Activated T-cell treated with anti-CD3 and anti-CD28 coated beads, Interleukin-2, amount 50 U/mL, for 1 hour (primary cell): ENCODE measurements at places on chromosomes 3 and 15.
A peak's percentile ranks its signal among the peaks of the same experiment; 100 is the strongest.

DNA sequence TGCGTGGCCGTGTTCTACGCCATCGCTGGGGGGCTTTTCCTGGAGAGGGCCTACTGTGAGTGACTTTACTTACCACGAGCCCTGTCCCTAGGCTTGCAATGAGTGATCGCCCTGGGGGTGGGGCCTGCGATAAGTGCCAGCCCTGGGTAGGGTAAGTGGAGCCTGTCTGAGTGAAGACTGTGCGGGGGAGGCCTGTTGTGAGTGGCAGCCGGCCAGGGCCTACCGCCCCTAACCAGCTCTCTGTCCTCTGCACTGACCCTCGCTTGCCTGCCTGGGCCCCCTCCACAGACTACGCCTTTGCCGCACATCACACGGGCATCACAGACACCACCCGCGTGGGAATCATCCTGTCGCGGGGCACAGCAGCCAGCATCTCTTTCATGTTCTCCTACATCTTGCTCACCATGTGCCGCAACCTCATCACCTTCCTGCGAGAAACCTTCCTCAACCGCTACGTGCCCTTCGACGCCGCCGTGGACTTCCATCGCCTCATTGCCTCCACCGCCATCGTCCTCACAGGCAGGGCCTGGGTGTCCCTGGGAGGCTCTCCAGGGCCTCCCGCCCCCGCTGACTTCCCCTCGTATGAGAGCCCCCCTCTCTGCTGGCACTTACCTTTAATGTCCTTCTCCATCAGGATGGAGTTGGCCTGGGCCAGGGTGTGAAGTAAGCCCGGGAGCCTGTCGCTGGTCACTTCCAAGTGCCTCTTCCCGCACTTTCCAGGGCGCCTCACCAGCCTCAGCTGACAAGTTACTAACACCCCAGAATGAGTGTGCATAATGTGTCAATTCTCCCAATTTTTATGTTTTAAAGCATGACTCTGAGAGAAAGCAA lies 22.4 kb downstream of the DUOX1 start:
- no peak for DNase-seq

- DNase-seq: no peak
These were observed 736.8 kb downstream of the DIPK2A start for GRCh38 chr3:144708437-144708836.

DNA sequence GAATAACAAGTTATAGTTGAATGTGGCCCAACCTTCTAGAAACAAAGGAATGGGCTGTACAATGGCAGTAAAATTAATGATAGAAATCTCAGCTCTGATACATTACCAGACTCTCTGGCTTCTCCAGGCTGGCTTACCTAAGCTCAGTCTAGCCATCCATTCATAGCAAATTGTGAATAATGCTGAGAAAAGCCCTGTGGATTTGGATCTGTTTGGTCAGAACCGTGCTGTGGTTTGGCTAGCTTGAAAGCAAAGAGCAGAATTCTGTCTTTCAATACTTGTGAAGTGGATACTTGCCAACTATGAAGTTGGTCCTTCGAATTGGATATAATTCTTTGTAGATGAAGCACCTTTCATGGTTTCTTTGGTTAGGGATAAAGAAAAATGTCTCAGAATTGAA lies 199.1 kb downstream of the EPHA3 start:
- DNase-seq: no peak

- DNase-seq: no peak
These were observed 148.6 kb downstream of the IL5RA start for GRCh38 chr3:2961576-2961975.

DNA sequence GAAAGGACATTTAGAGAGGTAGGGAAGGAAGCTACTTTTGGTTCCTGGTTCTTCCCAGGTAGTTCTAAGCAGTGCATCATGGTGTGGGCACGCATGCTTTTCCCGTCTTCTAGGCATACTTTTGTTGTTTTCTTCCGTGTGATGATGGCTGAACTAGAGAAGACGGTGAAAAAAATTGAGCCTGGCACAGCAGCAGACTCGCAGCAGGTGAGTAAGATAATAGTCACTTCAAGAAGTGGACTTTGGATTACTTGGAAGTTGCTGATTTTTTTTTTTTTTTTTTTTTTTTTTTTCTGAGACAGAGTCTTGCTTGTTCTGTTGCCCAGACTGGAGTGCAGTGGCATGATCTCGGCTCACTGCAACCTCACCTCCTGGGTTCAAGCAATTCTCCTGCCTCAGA lies 17.9 kb downstream of the FANCD2OS start:
- no peak for DNase-seq

DNA sequence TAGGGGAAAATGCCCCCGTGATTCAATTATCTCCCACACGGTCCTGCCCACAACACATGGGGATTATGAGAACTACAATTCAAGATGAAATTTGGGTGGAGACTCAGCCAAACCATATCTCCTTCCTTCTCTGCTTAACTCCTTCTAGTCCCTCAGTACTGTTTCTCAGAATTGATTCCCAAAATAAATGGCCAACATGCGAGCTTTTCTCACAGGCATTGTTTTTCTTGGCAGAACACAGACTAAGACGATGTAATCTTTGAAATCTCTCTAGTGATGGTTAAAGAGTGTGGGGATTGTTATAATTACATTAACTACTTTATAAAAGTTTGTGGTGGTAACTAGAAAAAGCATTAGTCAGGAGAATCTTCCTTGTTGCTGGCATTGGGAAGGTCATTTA lies 366.5 kb downstream of the LPP start:
- DNase-seq: no peak

- no peak for DNase-seq
These were observed 233.3 kb upstream of the SLCO3A1 start for GRCh38 chr15:91620229-91620628.

DNA sequence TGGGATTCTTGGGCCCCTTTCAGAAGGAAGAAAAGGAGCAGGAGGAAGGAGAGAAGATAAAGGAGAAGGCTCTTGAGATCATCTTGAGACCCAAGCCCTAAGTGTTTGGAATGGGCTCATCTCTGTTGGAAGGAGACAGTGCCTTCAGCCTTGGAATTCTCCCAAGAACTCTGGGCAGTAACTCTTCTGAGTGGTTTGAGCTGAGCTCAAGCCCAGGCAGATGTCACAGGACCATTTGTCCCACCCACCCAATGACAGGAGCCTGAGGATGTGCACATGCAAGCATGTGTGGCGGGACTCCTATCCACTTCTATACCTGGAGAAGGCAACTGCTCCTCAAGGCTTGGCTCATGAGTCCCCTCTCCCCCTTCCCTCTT lies 14.6 kb upstream of the TMEM40 start:
- no peak for DNase-seq

DNA sequence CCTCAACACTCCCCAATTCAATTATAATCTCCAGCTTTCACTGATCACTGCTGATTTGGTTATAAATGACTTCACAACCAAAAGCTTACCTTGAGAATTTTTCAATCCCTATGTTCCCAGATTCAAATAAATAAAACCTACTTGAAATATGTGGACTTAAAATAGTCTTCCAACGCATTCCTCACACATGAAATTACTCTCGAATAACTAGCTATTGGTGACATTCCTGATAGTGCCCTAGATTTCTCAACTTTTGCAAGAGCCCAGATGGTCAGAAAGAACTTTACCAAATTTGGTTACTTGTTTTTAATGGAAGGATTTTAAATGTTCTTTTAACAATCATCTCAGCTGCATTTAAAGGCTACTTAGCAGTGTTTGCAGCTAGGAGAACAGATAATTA lies 605.5 kb downstream of the FHIT start:
- no peak for DNase-seq

GRCh38 chr3:124935264-124935663 lies 713 bp upstream of the MUC13 start:
- no peak for DNase-seq

- DNase-seq: no peak
These were observed 97.3 kb downstream of the NR1D2 start for GRCh38 chr3:24042174-24043059.

DNA sequence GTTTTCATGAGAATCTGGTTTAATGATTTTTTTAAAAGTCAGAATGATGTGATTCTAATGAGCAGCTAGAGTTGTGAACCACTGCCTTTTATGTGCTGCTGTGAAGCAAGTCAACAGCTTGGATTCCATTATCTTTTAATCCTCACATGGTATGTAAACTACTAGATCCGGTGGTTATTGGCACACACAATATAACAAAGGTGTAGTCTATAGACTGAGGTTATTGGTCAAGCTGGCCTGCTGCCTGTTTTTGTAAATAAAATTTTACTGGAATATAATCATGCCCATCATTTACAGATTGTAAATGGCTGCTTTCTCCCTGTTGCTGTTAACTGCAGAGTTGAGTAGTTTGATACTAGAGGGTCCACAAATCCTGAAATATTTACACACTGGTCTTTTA lies 103.1 kb downstream of the OTOL1 start:
- DNase-seq: no peak

- DNase-seq: no peak
These were observed 1350.0 kb upstream of the EPHA6 start for GRCh38 chr3:95464346-95464745.

DNA sequence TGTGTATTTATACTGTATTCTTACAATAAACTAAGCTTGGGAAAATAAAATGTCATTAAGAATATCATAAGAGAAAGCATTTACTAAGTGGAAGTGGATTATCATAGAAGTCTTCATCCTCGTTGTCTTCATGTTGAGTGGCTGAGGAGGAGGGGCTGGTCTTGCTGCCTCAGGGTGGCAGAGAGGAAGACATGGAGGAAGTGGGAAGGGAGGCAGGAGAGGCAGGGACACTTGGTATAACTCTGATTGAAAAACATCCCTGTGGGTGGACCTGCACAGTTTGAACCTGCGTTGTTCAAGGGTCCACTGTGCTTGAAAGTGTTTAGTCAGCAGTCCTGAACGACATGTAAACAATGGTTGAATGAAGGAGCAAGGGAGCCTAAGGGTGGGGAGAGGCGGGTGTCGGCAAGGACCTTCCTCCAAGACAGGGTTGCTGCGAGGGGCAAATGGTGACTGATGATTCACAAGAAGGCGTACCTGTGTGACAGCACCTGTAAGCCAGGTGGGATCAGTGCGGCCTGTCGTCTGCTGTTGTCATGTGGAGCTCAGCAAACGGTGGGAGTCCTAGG lies 103.8 kb upstream of the KLF13 start:
- DNase-seq: no peak

GRCh38 chr3:117404730-117405129 lies 695.2 kb downstream of the TUSC7 start:
- no peak for DNase-seq

- peak; percentile 26 for DNase-seq
These were observed 31.7 kb downstream of the PLSCR4 start for GRCh38 chr3:146218880-146219866.

GRCh38 chr15:81161851-81162250 lies 27.8 kb downstream of the CFAP161 start:
- DNase-seq: no peak

GRCh38 chr15:33074942-33075341 lies 119.6 kb downstream of the FMN1 start:
- no peak for DNase-seq

DNA sequence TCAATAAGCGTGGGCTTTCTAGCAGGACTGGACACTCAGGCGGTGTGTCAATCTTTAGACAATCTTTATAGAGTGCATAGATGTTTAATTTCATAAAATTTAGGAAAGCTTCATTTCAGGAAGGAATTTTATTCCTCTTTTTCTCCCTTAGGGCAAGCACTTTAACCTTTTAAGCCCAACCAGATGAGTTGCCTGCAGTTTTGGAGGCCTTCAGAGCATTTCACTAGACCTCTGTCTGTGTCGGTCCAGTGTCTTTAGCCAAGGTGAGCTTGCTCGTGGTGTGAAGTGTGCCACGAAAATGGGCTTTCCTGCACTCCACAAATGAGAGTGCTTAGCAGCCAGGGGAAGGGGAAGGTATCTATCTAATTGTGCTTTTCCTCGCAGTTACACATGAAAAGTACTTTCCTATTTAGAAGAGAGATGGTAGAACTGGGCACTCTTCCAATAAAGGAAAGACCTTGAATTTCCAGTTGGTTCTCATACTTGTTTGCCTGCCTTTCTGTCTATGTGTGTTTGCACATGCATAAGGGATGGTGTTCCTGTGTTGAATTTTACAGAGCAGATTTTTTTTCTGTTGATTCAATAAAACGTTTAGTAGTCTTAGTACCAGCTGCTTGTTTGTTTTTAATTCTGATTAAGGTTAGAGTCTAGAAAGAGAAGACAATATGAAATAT lies 53.6 kb downstream of the FEZF2 start:
- no peak for DNase-seq

- peak; percentile 6 for DNase-seq
These were observed 223.4 kb downstream of the SNRPN start for GRCh38 chr15:25177955-25178801.

- no peak for DNase-seq
These were observed 325.8 kb upstream of the CTNNB1 start for GRCh38 chr3:40873476-40873875.

GRCh38 chr15:64619880-64620839 lies 155.2 kb downstream of the RBPMS2 start:
- no peak for DNase-seq

GRCh38 chr3:149292666-149293065 lies 40.8 kb downstream of the TM4SF18 start:
- no peak for DNase-seq

- DNase-seq: no peak
These were observed 118.8 kb upstream of the AZI2 start for GRCh38 chr3:28467414-28467813.

DNA sequence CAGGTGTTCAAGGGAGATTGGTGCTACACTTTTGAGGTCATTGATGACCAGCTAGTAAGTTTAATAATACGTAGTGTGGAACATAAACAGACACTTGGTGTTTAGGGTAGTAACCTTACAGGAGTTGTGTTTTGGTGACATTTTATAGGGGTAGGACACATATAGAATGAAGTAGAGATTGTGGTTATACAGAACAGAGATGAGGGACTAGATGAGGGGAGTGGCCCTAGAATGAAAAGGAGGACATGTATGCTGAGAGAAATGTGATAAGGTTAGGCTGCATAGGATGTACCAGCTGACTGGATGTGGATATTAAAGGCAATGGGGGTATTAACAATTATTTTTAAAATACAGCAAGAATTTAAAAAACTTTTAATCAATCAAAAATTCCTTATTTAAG lies 8.0 kb downstream of the MBNL1 start:
- DNase-seq: no peak

- no peak for DNase-seq
These were observed 438.9 kb downstream of the RAP2B start for GRCh38 chr3:153600896-153601295.

GRCh38 chr3:71597286-71597685 lies 13.8 kb upstream of the FOXP1 start:
- no peak for DNase-seq

DNA sequence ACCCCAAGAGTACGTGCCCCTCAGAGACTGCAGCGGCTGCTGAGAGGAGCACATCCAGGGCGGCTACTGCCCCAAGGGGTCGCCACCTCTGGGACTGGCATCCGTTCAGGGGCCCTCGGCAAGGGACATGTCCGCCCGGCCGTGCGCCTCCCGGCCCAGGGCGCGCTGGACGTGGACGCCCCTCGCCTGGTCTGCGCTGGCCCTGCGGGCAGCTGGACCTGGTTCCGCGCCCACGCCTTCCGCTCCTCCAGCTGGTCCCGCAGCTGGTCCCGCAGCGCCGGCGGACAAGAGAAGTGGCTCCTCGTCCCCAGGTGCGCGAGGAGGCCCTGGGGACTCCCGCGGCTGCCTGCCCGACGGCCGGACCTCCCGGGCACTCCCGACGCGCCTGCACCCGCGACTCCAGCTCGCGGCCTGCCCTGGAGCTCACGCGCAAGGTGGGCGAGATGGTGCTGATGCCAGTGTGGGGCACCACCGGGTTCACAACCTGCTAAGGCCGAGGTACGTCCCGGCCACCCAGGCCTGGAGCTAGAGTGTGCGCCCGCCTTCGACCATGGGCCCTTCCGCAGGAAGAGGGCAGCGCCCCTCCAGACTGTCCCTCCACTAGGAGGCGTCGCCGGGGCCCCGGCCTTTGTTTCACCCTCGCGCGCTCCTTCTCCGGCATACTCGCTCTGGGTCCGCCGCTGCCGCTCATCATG lies 14.4 kb upstream of the GP9 start:
- peak; percentile 54 for DNase-seq

GRCh38 chr15:75663931-75664421 lies 16.3 kb downstream of the SNX33 start:
- DNase-seq: no peak
